ENCODE measurements at places on chromosomes 16 and 17.
A peak's percentile ranks its signal among the peaks of the same experiment; 100 is the strongest.

- no peak for DNase-seq
- peaks cover 31% of the 10 kb centered on the region for H3K4me1 ChIP-seq
- H3K4me3 ChIP-seq: no peak overlapping the region
- no peak overlapping the region for H3K27ac ChIP-seq
Measured at GRCh38 chr16:84879569-84880487, 60.0 kb downstream of the CRISPLD2 start.

DNA sequence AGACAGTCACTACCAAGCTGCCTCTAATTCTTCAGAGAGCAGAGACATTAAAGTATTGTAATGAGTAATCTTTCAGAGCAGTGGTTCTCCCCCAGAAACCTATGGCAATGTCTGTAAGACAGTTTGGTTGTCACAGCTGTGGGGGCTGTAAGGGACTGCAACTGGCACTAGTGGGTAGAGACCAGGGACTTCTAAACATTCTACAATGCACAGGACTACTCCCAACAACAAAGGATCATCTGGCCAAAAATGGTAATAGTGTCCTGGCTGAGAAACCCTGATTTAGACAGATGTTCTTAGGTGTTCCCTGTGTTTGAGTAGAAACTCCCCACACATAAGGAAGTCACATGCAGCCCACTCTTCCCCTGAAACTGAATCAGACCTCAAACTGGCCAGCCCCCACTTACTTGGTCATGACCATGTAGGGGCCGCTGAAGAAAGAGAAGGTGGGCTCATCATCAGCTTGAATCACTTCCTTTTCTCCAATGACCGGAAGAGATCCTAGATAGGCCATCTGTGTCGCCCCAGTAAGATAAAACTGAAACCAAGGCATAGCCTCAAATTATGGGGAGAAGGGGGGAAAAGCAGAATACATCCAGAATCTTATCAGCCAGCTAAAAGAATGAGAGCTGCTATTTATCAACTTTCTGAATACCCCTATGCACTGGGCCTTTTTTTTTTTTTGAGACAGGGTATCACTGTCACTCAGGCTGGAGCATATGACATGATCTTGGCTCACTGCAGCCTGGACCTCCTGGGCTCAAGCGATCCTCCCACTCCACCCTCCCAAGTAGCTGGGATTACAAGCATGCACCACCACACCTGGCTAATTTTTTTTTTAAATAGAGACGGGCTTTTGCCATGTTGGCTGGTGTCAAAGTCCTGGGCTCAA is 75.8 kb downstream of the TEX14 start:
- H3K4me3 ChIP-seq: no peak overlapping the region
- H3K27ac ChIP-seq: no peak overlapping the region
- H3K4me1 ChIP-seq: no peaks in the 10 kb centered on the region
- H3K27me3 ChIP-seq: no peaks in the 10 kb centered on the region

- H3K36me3 ChIP-seq: no peaks in the 10 kb centered on the region
- H3K4me1 ChIP-seq: peaks cover 26% of the 10 kb centered on the region
- H3K27ac ChIP-seq: peak overlapping the region; percentile 95
- DNase-seq: peak; percentile 26
- H3K4me3 ChIP-seq: peak overlapping the region; percentile 48
- H3K27me3 ChIP-seq: no peaks in the 10 kb centered on the region
Measured at GRCh38 chr17:16286009-16286946, 67.0 kb downstream of the CENPV start.

GRCh38 chr17:21125862-21126261 is 902 bp upstream of the DHRS7B start:
- DNase-seq: no peak
- peaks cover 3% of the 10 kb centered on the region for H3K27me3 ChIP-seq
- H3K4me3 ChIP-seq: peak overlapping the region; percentile 73
- peaks cover 43% of the 10 kb centered on the region for H3K4me1 ChIP-seq
- no peaks in the 10 kb centered on the region for H3K36me3 ChIP-seq

All from esophagus squamous epithelium (tissue), 5 donors.